ENCODE measurements at places on chromosomes 13 and 19.

- no peak for DNase-seq
These were observed 1501.5 kb downstream of the EFNB2 start for GRCh38 chr13:105033999-105034398.

DNA sequence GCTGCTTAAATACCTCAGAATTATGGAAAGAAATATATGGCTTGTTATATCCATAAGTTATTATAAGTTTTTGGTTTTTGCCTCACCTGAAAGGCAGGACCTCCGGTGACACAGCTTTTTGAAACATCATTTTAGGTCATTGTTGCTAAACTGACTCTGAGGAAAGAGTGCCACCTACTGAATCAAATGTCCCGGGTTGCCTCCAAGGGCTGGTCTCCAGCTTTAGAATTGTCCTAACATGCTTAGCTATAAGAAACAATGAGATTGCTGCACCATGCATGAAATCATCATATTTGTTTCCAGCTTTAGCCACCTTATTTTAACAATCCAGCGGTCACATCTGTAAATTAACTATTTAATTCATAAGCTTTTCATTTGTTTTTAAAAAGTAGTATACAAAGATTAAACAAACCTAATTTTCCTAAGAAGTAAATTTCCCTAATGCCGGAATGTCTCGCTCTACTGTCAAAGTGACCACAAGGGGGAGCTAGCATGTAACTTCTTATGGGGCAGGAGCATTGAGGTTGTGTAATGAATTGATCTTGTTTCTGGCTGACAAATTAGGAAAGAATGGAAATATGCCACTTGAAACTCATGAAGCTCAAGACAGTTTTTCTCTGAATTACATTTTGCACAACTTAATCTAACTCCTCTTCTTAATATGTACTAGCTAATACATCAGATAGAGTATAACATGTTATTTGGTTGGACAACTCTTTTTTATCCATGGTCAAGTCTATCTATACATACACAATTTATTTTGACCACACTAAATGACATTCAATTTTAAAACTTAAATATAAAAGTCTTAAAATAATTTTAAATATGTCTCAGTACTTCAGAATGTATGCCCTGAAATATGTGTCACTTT lies 6.7 kb upstream of the PCDH17 start:
- DNase-seq, result no peak

- no peak for DNase-seq
These were observed 696 bp upstream of the SAMD1 start for GRCh38 chr19:14091081-14091812.

- DNase-seq, result no peak
These were observed 389.3 kb upstream of the PCDH9 start for GRCh38 chr13:67619351-67619994.

- no peak for DNase-seq
These were observed 400 bp downstream of the PLEKHG2 start for GRCh38 chr19:39412867-39413271.

DNA sequence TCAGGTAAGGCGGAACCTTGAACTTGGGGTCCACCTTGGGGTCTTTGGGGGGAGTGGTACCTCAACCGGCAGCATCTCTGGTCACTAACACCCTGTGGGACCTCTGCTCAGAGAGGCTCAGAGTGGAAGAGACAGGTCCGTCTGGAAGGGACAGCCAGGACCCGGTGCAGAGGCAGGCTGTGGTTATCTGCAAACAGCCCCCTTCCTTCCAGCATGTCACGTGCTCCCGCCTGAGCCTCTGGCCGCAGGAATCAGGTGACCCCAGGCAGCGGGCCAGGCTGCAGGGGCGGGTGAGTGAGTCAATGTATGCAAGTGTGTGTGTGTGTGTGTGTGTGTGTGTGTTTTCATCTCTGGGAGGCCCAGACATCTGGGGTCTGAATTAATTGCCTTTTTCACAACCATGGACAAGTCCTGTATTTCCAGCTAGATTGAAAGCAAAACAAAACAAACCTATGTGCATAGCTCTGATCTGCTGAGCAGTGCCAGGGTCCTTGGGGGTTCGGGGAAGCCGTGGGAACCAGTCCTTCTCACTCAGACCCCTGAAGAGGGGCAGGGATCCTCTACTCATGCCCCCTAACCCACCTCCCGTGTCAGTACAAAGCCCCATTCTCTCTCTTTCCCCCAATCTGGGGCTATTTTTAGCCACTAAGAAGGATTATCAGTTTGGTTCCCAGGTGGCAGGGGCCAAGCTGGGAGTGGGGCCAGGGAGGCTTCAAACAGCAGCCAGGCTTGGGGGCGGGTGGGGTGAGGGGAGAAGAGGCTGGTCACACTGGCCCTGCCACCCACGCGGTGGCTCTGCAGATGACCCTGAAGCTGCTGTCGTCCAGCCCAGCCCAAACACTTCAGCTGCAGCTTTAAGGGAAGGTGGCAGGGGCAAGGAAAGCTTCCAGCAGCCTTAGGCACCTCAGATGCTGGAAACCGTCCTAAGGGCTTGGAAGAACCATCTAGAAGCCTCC lies 31.4 kb downstream of the CERS4 start:
- peak; percentile 91 for DNase-seq

- no peak for DNase-seq
These were observed 42.6 kb downstream of the USP12 start for GRCh38 chr13:27128825-27129627.

DNA sequence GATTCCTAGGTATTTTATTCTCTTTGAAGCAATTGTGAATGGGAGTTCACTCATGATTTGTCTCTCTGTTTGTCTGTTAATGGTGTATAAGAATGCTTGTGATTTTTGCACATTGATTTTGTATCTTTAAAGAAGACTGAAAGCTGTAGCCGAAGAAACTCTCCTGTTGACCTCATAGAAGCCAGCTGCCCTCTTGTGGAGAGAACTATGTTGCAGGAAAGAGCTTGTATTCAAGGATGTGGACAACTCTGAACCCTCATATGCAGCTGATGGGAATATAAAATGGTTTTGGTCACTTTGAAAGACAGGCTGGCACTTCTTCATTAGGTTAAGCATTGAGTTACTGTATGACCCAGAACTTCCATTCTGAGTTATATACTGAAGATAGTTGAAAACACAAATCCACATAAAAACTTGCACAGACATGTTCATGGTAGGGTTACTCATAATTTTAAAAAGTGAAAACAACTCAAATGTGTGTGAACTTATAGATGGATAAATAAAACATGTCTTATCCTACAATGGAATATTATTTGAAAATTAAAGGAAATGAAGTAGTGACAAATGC lies 65.8 kb upstream of the SLITRK6 start:
- no peak for DNase-seq

DNA sequence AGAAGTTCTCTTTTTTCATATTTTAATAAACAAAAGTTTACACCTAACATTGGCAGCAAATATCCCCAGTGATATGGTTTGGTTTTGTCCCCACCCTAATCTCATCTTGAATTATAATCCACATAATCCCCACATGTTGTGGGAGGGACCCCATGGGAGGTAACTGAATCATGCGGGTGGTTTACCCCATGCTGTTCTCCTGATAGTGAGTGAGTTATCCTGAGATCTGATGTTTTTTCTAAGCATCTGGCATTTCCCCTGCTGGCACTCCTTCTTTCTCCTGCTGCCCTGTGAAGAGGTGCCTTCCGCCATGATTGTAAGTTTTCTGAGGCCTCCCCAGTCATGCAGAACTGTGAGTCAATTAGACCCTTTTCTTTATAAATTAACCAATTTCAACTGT lies 214.7 kb downstream of the SLITRK1 start:
- DNase-seq, result no peak

GRCh38 chr19:18029617-18030338 lies 21.8 kb downstream of the ARRDC2 start:
- peak; percentile 44 for DNase-seq

DNA sequence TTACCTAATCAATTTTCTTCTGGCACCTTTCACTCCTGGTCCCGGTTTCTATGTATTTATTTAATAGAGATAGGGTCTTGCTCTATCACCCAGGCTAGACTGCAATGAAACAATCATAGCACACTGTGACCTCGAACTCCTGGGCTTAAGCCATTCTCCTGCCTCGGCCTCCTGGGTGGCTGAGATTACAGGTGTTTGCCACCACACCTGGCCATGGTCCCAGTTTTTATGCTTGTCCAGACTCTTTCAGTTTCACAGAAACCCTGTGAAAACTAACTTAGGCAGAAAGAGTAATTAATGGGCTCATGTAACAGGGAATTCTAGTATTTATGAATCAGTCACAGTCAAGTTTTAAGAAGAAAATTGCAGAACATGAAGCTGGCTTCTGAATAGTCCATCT lies 9.0 kb upstream of the STK24 start:
- DNase-seq, result no peak

GRCh38 chr13:36848199-36848982 lies 29.4 kb downstream of the RFXAP start:
- no peak for DNase-seq

DNA sequence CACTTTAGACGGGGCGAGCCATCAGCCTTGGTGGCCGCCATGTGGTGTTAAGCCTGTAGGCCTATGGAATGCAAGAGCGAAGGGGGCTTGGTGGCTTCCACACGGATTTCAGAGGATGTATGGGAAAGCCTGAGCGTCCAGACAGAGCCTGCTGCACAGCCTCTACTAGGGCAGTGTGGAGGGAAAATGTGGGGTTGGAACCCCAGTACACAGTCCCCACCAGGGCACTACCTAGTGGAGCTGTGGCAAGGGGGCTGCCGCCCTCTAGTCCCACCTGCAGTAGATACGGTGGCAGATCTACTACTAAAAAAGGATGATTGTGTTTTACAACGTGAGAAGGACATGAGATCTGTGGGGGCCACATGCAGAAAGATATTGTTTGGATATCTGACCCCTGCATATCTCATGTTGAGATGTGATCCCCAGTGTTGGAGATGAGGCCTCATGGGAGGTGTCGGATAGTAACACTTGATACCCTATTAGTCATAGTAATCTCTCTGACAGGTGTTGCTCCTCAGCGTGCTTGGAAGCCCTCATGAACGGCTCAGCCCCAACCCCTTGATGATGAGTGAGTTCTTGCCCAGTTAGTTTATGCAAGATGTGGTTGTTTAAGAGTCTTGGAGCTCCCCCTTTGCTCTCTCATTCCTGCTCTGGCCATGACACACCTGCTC lies 45.6 kb downstream of the LHFPL6 start:
- no peak for DNase-seq

DNA sequence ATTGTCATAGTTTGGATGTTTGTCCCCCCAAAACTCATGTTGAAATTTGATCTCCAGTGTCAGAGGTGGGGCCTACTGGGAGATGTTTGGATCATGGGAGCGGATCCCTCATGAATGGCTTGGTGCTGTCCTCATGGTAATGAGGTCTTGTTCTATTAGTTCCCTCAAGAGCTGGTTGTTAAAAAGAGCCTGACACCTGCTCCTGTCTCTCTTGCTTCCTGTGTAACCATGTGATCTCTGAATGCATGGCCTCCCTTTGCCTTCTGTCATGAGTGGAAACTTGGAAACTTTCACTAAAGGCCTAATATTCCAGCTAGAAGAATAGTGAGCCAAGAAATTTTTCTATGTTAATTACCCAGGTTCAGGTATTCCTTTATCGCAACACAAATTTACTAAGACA lies 311.4 kb upstream of the ATXN8OS start:
- DNase-seq, result no peak

- DNase-seq, result no peak
These were observed 378.9 kb downstream of the SLITRK1 start for GRCh38 chr13:83503424-83503823.

DNA sequence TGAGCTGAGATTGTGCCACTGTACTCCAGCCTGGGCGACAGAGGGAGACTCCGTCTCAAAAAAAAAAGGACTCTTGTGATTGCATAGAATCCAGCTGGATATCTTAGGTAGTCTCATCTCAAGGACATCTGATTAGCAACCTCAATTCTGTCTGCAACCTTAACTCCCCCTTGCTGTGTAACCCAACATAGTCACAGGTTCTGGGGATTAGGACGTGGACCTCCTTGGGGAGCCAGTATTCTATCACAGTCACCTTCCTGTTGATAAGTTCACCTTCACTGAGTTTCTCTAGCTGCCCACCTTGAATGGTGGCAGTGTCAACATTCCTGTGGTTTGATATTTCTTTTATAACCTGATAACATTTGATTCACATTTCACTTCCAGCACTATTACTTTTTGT lies 27.2 kb downstream of the GPR18 start:
- DNase-seq, result no peak

GRCh38 chr13:64529874-64530485 lies 2700.2 kb downstream of the PCDH9 start:
- DNase-seq, result no peak

- DNase-seq, result no peak
These were observed 684.2 kb upstream of the SPRY2 start for GRCh38 chr13:81025091-81025490.

DNA sequence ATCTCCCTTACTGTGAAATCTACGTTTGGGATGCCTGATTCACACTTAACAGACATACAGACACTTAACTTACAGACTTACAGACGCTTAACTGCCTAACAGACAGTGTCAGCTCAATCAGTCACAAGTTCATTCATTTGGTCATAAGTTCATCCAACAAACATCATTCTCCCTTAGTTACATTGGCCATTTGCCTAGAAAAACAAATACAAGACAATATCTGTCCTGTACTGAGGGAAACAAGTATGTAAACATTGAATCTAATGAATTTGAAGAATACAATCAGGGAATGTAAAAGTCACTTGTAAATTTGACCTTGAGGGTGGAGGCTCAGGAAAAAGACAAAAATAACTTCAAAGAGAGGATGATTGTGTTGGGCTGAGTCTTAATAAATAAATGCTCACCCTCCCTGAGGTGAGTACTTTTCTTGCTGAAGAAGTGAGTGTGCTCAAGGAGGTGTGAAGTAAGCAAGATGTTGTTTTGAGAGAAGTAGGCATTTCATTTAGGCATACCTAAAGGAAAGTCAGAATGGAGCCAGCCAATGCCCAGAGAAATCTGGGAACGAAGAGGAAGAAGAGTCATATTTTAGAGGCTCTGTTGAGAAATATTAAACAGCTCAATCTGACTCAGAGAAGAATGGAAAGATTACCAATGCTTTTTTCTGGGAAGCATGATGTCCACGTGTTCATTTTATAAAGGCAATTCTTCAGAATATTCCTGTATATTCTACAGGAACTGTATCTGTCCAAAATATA lies 958.4 kb upstream of the SLC10A2 start:
- no peak for DNase-seq

DNA sequence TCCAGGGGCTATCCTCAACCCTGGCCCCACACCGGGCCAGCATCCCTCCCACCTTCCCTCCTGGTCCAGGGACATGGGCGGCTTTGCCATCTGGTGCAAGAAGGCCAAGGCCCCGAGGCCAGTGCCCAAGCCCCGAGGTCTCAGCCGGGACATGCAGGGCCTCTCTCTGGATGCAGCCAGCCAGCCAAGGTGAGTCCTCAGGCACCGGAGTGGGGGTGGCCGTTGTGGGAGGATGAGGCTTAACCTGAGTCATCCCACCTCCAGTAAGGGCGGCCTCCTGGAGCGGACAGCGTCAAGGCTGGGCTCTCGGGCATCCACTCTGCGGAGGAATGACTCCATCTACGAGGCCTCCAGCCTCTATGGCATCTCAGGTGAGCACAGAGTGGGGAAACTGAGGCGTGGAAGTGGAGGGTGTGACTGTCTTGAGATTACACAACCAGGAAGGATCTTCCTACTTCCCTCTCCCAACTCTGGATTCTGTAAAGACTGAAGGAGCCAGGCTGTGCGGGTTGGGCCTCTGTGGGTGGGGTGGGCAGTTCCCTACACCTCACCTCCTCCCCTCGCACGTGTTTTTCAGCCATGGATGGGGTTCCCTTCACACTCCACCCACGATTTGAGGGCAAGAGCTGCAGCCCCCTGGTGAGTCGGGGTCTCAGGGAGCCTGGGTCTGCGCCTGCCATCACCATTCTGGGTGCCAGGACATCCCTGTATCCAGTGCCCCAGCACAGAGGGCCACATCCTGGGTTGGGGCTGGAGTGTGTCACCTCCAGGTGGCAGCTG lies 3.8 kb downstream of the MVB12A start:
- no peak for DNase-seq
